Karpas-422 (cell line): ENCODE measurements at places on chromosomes 5 and 9. TPM values are rescaled to one million over a fixed set of nuclear protein-coding genes. Genes with fewer than 3 reads are reported as not detected.

- DNase-seq = no peak
These were observed 238.3 kb downstream of the FBXL17 start for GRCh38 chr5:108143581-108143980.

DNA sequence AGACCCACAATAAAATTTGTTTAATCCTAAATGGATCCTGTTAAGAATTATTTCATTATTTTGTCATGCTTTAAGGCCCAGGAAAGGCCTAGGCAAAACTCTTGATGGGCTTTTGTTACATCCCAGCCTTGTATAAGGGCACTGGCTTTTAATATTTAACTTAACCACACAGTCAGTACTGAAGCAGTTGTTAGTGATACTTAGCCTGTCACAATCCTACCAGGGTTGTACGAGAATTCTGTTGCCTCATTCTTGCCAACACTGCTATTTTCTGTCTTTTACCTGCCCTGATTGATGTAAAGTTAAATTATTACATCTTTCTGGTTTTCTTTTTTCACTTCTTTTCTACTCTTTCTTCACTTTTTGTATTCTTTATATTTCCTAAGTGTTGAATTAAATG lies 10.9 kb downstream of the ZNF169 start:
- DNase-seq = no peak

- DNase-seq = no peak
These were observed 149.1 kb upstream of the TRPM3 start for GRCh38 chr9:71270554-71270953.

Gene LRRC26
- not detected in 2 replicates for total RNA-seq

Gene PCDHB2
- total RNA-seq = not detected in 2 replicates

- DNase-seq = no peak
These were observed 81.2 kb upstream of the SPTLC1 start for GRCh38 chr9:92196400-92196799.

- DNase-seq = no peak
These were observed 224.2 kb downstream of the NPR3 start for GRCh38 chr5:32935283-32935682.

GRCh38 chr9:124295159-124295794 lies 37.5 kb downstream of the NEK6 start:
- no peak for DNase-seq

DNA sequence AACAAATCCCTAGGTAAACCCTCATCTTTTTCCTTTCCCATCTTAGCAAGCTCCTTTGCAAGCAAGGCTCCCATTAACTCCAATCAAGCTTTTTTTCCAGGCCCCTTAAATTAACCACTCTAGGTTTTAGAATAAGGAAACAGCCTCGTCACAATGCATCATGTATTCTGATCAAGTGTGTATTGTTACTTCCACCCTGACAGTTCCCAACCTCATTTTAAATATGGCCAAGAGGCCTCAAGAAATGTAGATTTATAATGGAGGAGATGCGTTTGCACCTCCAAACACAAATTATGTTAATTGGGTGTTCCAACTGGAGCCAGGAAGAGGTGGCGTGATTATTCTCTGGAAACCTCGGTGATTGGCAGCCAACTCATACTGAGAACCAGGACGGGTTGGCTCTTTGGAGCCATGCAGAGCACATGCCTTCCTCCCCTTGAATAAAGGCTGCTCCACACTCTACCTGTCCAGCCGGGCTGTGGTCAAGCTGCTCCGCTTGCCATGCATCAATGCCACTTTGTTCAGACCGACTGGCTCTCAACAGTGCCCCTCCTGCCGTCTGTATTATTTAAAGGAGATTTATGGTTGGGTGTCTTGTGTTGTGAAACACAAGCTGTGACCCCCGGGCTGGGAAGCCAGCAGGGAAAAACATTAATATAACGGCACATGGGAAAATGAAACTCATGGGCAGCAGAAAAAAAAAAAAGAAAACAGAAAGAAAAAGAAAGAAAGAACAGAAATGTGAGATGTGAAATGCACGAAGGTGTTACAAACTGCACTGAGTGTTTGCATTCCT lies 191.1 kb downstream of the EBF1 start:
- no peak for DNase-seq

- no peak for DNase-seq
These were observed 747 bp downstream of the TRPM3 start for GRCh38 chr9:71120501-71121247.

GRCh38 chr9:134632329-134632728 lies 9.3 kb upstream of the COL5A1 start:
- no peak for DNase-seq

Gene SLC22A4
- total RNA-seq = 0.52 TPM in 1 of 2 replicates, not detected in the other

- DNase-seq = no peak
These were observed 32.8 kb downstream of the NEUROG1 start for GRCh38 chr5:135502836-135503520.

Gene SPATA31E1
- total RNA-seq = not detected in 2 replicates

Gene ZCCHC10
- 4.7 and 23.7 TPM in 2 replicates for total RNA-seq

GRCh38 chr9:94882966-94883641 lies 156.6 kb downstream of the AOPEP start:
- DNase-seq = no peak

DNA sequence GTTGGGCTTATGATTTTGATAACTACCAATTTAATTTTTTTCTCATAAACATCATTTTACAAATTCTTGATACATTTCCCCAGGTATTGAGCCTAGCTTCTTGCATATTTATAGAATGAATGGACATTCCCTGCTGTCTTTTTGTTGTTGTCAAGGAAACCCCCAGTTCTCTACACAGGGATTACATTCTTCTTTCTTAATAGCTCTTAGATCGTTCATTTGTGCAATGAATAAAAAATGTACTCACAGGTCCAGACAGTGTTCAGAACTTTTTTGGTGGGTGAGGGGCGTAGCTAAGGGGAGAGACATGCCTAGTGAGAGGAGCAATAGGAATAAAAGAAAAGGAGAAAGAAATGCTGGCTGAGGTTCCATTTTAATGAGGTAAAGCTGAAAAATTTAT lies 58.6 kb downstream of the VCAN start:
- no peak for DNase-seq

Gene CDKN2B-AS1
- total RNA-seq = 14.5 and 35.3 TPM in 2 replicates

Gene ITGA1
- total RNA-seq = not detected in 2 replicates

DNA sequence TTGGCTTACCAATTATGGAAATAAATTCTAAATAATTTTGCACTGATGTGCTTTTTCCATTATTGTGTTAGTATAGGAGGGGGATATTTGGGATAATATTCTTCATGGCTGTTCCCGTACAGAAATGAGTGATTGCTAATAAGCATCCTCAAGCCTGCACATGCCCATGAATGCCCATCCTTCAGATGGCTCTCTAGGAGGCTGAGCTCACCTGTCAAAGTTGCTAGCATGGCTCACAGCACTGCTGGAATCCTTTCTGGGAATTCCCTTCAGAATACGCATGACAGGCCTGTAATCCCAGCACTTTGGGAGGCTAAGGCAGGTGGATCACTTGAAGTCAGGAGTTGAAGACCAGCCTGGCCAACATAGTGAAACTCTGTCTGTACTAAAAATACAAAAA lies 124.1 kb downstream of the NXNL2 start:
- no peak for DNase-seq

GRCh38 chr5:142426129-142427014 lies 101.6 kb upstream of the SPRY4 start:
- no peak for DNase-seq

Gene FBLL1
- 1.2 and 3.2 TPM in 2 replicates for total RNA-seq

DNA sequence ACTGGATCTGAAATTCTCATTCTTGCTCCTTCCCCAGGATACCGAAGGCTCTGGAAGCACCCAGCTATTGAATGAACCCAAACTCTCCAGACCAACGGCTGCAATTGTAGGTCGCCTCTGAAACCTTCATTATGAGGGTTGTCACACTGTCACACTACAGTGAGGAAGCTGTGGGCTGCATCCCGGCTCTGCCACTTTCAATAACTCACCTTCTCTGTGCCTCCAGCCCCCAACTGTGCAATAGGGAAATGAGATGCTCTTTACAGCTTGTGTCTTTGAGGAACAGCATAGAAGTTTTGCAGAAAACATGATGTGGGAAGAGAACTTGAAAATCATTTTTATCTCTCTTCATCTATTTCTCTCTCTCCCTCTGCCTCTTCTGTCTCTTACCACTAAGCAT lies 69.6 kb upstream of the TGFBR1 start:
- DNase-seq = peak; percentile 68

GRCh38 chr9:135242406-135242805 lies 154.9 kb downstream of the OLFM1 start:
- peak; percentile 14 for DNase-seq

- DNase-seq = no peak
These were observed at the start of gene SPINK13 for GRCh38 chr5:148268566-148268965. Gene SPINK13 (plus strand): TSS chr5:148268794. CDS start chr5:148270073, 1,279 bp downstream.

DNA sequence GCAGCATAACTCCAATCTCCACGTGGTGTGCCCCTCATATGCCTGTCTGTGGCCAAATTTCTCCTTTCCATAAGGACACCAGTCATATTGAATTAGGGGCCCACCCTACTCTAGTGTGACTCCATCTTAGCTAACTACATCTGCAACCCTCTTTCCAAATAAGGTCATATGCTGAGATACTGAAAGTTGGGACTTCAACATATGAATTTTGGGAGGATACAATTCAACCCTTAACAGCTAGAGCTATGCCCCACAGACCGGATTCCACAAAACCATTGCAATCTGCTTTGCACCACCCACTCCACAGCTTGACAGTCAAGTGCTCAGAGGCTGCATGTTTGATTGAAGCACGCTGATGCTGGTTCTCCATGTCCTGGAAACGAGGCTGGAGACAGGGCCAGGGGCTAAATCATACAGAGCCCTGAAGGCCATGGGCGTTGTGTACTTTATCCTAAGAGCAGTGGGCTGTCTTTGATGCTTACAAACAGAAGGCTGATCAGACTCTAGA lies 122.8 kb downstream of the MTX3 start:
- DNase-seq = no peak

- DNase-seq = no peak
These were observed 8.4 kb downstream of the TPPP start for GRCh38 chr5:684751-685216.

GRCh38 chr9:14312719-14313377 lies 1.1 kb downstream of the NFIB start:
- DNase-seq = no peak

DNA sequence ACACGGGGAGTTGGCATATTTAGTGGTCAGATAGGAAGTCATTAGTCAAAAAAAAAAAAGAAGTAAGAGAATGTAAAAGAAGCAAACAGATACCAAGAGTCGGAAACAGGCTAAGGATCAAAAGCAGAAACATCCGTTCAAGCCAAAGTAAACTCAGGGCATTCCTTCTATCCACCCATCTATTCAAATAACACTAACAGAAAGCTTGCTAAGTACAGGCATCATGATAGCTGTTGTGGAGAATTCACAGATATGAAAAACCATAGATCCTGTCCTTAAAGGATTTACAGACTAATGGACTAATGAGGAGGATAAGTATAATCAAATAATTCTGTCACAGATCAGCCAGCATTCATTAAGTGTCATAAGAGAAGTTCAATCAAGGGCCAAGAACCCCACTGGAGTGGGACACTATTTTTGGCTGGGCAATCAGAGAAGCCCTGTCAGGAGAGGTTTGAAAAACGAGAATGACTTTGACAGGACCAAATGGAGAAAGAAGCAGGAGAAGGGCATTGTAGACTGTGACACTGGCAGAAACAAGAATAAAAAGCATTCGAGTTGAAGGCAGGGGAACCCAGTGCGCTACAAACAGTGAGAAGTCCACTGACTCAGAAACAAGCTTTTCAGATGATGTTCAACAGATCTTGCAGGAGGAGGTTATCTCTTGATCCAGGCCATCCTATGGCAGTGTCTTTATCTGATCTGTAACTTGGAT lies 154.2 kb upstream of the TSLP start:
- DNase-seq = no peak

DNA sequence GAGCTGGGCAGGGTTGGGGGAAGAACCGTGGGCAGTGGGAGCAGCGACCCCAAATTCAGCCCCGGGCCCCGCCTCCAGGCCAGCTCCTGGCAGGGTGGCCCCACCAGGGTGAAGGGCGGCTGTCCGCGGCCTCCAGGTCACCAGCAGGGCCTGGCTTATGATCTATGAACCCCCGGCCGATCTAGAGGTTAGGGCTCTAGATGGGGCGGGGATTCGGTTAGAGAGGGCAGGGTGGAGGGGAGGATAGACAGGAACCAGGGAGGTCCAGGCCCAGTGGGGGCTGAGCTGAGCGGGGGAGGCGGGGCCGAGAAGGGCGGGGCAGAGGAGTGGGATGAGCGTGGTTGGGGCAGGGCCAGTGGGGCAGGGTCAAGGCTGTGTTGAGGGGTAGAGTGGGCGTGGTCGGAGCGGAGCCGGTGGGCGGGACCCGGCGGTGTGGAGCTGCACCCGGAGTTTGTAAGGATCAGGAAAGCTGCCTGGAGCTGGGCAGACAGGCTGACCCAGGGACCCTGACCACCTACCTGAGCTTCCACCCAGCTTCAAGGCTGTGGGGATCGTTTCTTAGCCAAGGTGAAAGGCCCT lies 29.3 kb upstream of the OBP2B start:
- peak; percentile 90 for DNase-seq

DNA sequence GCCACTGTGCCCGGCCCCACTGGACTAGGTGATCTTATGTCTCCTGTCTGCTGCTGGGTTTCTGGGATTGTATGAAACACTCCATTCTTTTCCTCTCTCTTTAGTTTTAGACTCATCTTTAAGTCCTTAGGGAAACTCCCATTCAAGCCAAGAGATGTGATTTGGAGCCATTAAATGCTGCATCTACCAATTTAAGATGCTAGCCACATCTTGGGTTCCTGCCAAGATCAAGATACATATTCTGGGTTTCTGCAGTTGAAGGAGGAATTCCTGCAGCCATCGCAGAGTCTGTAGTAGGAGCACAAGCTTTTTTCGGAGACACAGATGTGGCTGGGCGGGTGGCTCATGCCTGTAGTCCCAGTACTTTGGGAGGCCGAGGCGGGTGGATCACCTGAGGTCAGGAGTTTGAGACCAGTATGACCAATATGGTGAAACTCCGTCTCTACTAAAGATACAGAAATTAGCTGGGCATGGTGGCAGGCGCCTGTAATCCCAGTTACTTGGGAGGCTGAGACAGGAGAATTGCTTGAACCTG lies 23.2 kb downstream of the STXBP1 start:
- no peak for DNase-seq

DNA sequence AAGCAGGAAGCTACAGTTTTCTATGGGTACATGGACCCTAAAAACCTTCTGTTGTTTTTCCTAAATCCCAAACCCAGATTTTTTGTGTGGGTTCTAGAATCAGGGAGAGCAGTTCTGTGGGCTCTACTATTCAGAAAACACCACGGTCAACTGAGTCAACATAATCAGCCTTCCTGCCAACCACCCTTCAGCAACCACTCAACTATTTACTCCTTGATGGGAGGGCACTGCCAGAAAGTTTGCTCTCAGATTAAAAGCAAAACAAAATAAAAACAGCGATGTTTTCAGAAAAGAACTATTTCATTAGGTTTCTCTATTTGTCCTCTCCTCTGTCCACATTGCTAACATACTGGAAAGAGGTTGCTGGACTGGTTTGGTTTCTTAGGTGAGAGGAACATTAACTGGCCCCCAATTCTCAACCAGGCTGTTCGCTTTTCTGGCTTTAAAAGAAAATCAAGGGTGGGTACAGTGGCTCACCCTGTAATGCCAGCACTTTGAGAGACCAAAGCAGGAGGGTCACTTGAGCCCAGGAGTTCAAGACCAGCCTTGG lies 72.3 kb downstream of the GCNT1 start:
- no peak for DNase-seq

GRCh38 chr5:34525761-34526160 lies 130.4 kb upstream of the RAI14 start:
- no peak for DNase-seq
